ENCODE measurements at places on chromosomes 12 and 14.

- no peak for DNase-seq
These were observed 42.0 kb downstream of the GPHB5 start for GRCh38 chr14:63276492-63277342.

GRCh38 chr14:97456462-97456861 lies 659.3 kb downstream of the VRK1 start:
- DNase-seq = no peak

- DNase-seq = no peak
These were observed 110.4 kb upstream of the SCAF11 start for GRCh38 chr12:46100551-46101484.

DNA sequence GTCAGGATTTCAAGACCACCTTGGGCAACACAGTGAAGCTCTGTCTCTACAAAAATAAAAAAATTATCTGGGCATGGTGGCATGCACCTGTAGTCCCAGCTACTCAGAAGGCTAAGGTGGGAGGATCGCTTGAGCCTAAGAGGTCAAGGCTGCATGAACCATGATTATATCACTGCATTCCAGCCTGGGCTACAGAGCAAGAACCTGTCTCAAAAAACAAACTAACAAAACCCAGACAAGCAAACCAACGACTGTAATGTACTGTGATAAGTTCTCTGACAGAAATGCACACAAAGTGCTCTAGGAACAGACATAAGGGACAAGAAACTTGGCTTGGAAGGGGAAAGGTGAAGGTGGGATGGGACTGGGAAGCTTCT lies 22.4 kb downstream of the ENTPD5 start:
- no peak for DNase-seq

DNA sequence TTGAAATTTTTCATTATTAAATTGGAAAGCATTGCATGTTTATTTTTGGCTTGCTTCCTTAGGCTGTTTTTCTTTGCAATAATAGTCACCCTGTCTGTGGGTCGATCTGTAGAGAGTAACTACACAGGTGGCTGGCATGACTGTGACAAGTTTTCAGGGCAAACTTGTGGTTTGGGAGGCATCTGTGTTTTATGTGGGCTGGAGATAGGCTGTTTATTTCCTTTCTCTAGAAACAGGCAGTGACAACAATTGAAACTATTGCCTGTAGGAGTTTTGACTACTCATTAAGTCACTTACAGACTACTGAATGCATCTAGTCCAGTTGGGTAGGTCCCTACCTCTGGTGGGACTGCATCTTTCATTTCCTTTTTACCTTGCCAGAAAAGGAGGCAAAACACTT lies 155.6 kb downstream of the DYRK2 start:
- DNase-seq = no peak

DNA sequence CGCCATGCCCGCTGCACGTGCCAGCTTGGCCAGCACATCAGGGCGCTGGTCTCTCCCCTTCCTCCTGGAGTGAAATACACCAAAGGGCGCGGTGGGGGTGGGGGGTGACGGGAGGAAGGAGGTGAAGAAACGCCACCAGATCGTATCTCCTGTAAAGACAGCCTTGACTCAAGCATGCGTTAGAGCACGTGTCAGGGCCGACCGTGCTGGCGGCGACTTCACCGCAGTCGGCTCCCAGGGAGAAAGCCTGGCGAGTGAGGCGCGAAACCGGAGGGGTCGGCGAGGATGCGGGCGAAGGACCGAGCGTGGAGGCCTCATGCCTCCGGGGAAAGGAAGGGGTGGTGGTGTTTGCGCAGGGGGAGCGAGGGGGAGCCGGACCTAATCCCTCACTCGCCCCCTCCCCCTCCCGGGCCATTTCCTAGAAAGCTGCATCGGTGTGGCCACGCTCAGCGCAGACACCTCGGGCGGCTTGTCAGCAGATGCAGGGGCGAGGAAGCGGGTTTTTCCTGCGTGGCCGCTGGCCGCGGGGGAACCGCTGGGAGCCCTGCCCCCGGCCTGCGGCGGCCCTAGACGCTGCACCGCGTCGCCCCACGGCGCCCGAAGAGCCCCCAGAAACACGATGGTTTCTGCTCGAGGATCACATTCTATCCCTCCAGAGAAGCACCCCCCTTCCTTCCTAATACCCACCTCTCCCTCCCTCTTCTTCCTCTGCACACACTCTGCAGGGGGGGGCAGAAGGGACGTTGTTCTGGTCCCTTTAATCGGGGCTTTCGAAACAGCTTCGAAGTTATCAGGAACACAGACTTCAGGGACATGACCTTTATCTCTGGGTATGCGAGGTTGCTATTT lies 914 bp upstream of the CCND2 start:
- peak; percentile 65 for DNase-seq

DNA sequence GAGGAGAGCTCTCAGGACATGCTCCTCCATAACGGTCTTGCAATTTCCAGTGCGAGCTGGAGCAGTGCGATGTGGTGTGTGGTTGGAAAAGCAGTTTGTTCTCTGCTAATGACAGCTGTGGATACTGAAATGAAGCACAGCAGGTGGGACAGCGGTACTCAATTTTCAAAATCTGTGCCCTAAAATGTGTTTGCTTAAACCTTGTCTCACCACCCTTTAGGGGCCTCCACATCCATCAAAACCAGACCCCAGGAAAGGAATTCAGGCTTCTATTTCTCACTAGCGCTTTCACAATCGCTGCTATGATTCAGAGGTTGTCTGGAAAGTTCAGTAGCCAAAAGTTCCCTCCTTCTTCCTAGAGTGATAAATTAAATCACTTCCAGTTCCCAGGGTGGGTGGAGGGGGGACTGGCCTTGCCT lies 440.8 kb downstream of the EGLN3 start:
- DNase-seq = no peak

- DNase-seq = no peak
These were observed 16.4 kb downstream of the ARID2 start for GRCh38 chr12:45745861-45746277.

DNA sequence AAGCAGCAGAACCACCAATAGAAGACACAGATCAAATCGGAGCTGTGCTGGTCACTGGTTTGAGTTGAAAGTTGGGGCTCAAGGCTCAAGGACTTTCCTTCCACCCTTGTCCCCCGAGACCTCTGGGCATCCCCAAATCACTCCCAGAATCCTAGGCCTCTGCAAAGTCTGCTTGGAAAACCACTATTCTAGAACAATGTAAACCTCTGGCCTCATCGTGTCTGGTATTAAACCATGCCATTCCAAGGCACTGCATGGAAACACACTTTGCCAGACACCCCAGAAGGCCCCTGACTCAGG lies 288.0 kb downstream of the DPF3 start:
- no peak for DNase-seq

GRCh38 chr12:31749024-31749704 lies 20.3 kb upstream of the AMN1 start:
- peak; percentile 19 for DNase-seq

DNA sequence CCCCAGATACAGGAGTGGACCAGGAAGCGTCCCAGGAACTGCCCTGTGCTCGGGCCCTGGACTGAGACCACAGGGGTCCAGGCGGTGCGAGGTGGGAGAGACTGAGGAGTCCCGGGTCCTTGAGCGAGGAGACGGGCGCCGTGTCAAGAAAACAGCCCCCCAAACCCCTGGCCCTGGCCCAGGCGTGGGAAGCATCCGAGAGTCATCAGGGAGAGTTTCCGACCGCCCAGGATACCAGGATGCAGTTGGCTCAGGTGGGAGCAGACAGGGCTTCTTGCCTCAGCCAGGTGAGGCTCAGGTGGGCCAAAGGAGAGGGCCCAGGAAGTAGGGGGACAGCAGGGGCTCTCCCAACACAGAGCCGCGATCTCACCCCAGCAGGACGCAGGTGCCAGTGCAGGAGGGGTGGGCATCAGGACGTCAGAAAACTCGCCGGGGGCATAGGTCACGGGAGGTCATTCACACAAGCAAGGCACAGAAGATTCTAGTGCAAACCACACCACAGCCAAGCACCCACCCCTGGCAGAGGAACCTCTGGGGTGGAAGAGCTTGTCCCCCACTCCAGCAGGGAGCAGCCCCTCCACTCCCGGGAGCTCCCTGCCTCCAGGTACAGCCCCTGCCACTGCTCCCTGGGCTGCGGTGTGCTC lies 102.5 kb upstream of the EIF5 start:
- DNase-seq = no peak

DNA sequence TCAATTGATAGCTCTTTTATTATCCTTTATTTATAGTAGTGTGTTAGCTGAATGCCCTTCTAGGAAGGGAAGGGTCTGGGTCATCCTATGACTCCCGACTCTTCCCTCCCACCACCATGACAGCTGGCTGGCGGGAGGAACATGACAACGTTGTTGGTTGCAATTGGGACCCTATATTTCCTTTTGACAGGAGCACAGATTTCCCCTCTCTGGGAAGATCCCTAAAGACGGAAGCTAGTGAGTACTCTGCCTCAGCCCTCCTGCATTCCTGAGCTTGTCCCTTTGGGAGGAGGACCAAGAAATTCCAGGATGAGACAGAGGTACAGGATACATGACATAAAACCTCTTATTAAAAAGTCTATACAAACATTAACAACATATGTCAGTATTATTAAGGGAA lies 485.4 kb downstream of the NAV3 start:
- DNase-seq = no peak

DNA sequence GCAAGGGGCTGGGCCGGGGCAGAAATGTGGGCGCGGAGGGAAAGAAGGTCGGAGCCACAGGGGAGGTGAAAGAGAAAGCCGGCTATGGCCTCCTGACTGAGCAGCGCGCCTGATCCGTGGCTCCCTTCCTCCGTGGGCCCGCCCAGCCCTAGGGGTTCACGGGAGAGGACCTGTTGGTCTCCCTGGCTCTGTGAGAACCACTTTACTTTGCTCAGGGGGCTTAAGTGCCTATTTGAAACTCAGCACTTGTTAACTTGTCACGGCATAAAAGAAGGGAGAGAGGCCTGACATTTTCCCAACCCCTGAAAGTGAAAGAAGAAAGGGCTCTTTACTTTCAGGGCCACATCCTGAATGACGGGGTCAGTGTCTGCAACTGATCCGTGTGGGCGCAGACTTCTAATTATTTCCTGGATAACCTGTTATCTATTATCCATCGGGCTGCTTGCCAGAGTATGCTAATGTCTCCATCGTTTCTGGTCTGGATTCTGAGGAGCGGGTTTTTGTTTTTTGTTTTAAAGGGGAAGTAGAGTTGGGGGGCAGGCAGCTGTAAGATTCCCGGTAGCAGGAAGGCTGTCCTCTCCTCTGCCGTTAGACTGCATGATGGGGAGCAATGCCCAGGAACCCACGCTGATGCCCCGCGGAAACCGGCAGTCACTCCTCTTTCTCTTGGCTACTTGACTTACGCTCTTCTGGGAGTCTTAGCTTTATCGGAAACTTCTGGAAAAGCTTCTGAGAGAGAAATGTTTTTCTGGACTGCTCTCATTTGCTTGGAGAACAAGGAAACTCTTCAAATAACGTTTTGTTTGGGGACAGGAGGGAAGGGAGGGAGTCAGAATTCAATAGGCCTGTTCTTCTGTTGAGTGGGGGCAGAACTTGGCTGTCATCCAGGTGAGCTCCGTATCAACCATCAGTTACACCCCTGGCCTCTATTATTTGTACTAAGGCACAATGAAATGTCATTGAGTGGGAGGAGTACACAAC lies 127.7 kb upstream of the MAX start:
- no peak for DNase-seq

GRCh38 chr14:54338696-54339317 lies 58.0 kb upstream of the CDKN3 start:
- DNase-seq = no peak

DNA sequence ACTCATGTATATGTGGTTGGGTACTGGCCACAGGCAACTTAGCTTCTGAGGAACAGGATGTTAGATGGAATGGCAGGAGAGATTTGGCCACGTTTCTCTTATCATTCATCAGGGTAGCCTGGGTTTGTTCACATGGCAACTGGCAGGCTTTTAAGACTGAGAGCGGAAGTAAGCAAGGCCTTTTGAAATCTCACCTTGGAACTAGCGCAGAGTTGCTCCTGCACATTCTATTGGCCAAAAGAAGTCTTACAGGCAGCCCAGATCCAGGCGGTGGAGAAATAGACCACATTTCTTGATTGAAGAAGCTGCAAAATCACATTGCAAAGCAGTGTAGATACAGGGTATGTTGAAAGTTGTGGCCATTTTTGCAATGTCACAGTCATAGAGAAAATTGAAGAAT lies 3.7 kb downstream of the CLEC4A start:
- no peak for DNase-seq

- no peak for DNase-seq
These were observed 1.8 kb downstream of the KERA start for GRCh38 chr12:91055976-91056375.

- DNase-seq = no peak
These were observed 278.2 kb upstream of the DIO2 start for GRCh38 chr14:80489513-80489912.

DNA sequence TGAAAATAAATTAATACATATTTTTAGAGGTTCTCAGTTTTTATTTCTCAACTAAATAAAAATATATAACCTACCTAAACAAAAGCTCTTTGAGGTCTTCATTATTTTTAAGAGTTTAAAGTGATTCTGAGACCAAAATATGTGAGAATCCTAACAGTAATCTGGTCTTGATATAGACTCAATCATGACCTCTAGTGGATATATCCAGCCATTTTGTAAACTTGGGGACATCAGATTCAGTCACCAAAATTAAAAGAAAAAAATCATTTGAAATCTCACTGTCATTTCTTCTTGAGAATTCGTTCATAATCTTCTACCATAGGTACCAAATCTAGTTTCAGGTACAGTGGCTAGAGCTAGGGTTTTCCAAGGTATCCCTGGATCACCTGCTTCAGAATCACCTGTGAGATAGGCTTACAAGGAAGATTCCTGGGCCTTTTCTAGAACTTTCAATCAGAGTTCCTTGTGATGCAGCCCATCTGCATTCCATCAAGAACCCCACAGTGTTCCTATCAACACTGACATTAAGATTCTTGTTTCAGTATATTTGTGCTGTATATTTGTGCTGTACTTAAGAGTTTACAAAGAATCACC lies 214.9 kb downstream of the ADAMTS20 start:
- no peak for DNase-seq

DNA sequence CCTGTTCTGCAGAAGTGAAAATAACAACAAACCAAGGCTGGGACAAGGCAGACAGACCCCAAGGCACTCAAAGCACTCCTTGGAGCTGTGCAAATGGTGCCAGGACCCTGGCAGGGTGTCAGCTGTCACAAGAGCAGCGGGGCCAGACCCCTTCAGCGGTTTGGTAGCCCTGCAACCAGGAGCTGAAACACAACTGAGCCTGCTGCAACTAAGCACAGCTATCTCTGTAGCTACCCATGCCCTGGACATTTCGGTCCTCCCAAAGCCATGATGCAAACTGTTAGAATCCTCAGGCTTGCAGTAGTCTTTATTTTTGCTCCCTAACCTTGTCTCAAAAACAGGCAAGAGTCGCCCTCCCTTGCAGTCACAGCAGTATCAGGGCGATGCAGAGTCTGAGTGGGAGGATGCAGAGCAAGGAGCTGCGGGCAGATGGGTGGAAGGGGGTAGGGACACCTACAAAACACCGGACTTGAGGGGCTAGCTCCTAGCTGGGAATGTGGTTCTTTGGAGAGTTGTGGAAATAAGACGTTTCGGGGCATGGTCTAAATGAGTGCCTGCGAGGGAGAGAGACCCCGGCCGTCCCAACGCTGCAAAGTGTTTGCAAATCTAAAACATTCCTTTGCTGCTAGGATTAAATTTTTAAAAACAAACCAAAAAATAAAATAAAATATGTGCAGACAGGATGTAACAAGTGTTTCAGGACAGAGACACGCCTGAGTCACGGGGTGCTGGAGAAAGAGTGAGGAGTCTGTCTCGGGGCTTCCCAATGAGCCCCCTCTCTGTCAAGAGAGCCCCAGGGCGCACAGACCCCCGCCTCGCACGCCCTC lies 1.0 kb downstream of the NUAK1 start:
- no peak for DNase-seq

All from effector memory CD4-positive, alpha-beta T cell (primary cell).